8988T (cell line): ENCODE measurements at places on chromosomes 1 and 21.

GRCh38 chr1:186139115-186139514, 235.9 kb downstream of the TPR start:
- DNase-seq = no peak

GRCh38 chr1:153353226-153353947, 4.3 kb upstream of the S100A9 start:
- DNase-seq = peak; percentile 66

DNA sequence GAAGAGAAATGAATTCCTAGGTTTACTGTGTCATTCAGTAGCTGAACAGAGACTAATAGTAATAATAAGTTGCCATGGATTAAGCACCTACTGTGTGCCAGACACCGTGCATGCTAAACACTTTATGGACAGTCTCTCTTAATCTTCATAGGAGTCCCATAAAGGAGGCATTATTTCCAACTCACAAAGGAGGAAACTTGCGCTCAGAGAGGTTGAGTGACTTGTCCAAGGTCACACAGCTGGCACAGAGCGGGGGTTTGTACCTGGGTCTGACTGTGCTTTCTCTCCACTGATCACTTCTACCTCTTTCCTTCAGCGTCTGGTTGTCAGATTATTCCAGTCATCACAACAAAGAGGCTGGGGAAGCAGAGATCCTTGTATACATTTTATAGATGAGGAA, 91.3 kb downstream of the KIRREL1 start:
- no peak for DNase-seq

GRCh38 chr1:230747890-230748800, 957 bp downstream of the CAPN9 start:
- no peak for DNase-seq

DNA sequence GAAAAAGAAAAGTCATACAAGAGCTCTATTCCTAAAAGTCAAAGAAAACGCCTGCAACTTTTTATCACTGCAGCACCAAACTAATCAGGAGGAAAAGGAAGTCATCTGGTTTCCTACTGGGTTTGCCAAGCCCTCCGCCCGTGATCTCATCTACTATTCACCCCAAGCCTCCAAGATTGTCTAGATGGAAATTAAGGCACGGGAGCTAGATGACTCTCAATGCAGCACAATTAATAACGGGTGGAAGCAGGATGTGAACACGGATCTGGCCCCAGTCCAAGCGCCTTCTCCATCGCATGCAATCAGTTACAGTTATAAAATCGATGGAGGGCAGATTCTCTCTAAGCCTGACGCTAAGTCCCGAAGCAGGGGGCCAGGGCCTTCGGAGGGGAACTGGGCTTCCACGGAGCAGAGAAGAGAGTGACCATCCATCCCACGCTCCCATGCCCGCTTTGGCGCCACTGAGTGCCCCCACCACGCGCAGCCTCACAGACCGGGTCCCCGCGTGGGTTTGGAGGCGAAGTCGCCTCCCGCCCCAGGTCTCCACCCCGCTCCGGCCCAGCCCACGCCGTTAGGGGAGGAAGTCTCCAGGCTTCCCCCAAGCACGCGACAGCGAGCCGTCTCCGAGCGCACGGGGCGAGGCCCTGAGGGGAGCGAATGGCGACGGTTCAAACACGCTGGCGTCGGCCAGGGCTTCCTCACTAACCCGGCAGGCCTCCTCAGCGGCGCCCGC, 1.8 kb downstream of the HSF2BP start:
- DNase-seq = no peak

DNA sequence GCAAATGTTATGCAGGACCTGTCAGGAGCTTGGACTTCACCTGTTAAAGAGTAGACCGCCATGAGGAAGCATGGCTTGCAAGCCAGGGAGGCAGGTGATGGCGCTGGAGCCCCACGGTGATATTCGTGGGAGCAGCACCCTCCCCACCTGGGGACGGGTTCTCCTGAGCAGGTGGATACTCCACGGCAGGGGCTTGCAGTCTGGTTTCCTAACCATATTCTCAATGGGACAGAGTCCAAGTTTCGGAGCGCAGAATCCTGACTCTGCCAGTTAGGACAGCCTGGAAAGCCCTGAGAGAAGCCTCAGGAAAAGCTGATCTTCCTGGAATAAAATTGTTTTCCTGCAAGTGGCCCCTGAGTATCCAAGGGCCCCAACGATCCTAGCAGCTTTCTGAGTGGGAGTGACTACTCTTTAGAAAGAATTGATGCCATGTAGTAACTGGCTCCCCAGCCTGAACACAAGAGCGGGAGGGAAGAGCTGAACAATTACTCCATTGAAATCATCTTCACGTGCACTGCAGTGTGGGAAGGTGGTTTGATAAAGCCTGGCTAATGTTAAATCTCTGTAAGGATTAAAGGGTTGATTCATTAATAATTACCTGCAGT, 146.3 kb upstream of the RAB4A start:
- DNase-seq = no peak

GRCh38 chr1:41184446-41184845, 57.7 kb downstream of the SCMH1 start:
- DNase-seq = no peak

- DNase-seq = no peak
These were observed 235.8 kb downstream of the TRABD2B start for GRCh38 chr1:47761201-47761930.

- no peak for DNase-seq
These were observed 501.9 kb upstream of the C1orf87 start for GRCh38 chr1:60575326-60575977.

GRCh38 chr1:244046907-244047611, 4.0 kb upstream of the ZBTB18 start:
- DNase-seq = no peak

DNA sequence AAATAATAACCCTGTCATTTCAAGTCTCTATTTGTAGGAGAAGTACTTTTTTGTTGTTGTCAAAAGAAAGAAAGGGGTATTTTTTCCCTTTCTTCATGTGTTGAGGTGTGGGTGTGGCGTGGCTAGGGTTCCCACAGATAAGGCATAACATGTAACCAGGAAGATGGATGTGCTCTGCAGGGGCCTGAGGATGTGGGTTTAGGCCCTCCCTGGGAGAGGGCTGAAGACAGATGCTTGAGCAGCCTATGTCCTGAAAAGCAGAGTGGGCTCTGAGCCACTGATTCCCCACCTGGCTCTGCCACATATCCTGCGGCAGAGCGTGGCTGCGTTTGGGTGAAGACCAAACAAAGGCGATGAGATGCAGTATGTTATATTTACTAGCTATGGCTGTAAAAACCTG, 13.9 kb upstream of the ADAR start:
- no peak for DNase-seq

DNA sequence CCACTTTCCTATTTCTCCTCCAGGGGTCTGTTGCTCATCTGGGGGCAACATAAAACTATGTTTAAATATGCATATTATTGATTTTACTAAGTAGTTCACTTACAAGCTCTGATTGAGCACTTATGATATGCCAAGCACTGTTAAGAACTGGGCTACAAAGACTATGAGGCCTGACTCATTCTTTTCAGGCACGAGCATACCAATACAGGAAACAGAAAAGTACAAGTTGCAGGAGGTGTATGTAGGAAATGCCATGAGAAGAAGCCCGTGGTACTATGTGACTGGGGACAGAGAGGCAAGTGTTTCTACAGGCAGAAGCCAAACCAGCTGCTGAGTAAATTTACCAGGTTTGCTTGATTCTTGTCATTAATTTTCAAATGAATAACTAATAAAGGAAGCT, 120.4 kb upstream of the PTGFR start:
- DNase-seq = no peak

- DNase-seq = no peak
These were observed 71.3 kb upstream of the MUTYH start for GRCh38 chr1:45411510-45411899.

GRCh38 chr1:84780000-84780716, 89.9 kb upstream of the SSX2IP start:
- DNase-seq = no peak

- DNase-seq = no peak
These were observed 140.4 kb upstream of the ETV3 start for GRCh38 chr1:157278383-157279137.

- no peak for DNase-seq
These were observed 92.3 kb upstream of the CHODL start for GRCh38 chr21:18152371-18152770.

- no peak for DNase-seq
These were observed 113.9 kb upstream of the COL6A1 start for GRCh38 chr21:45867671-45868081.

DNA sequence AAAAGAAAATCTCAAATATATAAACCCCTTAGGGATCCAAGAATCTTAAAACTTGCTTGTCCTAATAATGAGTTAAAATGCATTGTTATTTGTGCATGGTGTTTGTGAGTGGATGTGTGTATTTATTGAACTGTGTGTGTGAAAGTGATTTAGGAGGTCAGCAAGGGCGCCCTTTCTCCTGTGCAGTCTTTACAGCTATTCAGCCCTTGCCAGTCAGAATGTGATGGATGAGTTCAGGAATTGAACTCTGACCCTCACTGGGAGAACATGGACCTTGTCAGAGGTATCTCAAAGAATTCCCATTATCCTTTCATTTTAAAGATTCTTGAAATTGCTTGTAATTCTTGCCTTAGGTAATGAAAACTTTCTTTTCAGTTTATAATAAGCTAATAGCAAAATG, 493.0 kb upstream of the ADGRL4 start:
- DNase-seq = no peak

DNA sequence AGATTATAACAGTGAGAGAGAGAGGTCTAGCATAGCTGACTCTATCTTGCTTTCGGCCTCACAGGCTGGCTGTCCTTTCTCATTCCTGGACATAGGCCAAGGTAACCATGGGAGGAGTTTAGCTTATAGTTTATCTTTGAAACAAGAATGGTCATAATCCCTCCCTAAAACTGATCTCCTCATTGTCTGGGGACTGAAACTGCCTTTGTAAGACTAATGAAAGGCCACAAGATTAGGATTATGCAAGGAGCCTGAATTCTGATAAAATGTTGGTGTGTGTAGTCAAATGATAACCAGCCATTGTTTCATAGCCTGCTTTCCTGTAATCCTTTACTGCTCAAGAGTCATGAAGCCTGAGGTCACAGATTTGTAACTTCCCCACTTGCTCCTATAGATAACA, 131.9 kb upstream of the LYPLAL1 start:
- no peak for DNase-seq

GRCh38 chr1:10730985-10731384, 65.5 kb downstream of the CASZ1 start:
- no peak for DNase-seq

DNA sequence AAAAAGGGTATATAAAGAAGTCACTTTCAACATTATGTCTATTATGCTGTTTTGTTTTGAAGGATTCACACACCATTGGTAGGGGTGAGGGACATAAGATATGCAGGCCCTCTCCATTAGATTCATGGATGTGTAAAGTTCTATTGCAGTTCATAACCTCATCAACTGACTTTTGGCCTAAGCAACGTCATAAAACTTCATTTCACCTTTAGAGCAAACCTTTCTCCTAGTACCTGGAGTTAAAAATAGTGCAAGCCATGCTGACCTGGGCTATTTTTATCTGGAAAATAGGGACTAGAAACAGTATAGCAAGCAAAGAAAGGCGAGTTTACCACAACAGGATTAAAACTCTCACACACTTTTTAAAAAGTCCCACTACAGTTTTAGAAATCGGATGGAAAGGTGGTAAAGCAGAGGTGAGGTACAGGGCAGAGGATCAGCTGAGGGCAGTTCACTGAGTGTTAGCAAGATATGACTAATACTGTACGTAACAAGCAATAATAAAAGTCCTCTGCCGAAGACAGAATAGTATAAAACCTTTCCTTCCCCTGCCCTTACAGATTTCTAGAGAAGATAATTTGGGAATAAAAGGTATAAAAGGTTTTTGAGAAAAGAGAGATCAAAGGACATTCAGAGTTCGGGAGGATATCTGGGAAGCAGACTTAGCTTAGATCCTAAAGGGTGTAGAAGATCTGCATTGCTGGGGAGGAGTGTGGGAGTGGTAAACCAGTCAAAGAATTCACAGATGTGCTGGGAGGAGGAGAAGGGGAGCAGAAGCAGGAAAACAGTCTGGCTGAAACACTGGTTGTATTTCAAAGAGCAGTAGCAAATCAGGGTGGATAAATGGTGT, 14.3 kb downstream of the EGLN1 start:
- no peak for DNase-seq

DNA sequence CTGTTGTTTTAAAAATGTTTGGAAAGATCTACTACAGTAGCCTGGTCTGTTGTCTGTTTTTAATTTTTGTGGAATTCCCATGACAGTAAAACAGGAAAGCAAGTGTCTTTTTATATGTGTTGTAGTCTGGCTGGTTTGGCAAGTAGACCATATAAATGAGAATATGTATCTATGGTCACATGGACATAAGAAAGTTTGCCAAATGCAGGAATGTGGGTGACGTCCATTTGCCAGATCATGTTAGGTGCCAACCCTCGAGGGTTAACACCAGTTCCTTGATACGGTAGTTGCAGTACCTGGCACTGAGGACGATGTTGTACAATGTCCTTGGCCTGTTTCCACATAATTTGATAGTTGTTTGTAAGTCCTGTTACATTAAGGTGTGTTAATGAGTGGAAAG, 6.2 kb downstream of the DAP3 start:
- no peak for DNase-seq

GRCh38 chr1:159012495-159012894, 2.8 kb downstream of the IFI16 start:
- no peak for DNase-seq
